ENCODE measurements at places on chromosomes 3 and 15.

- DNase-seq, result peak; percentile 60
These were observed 161.8 kb upstream of the IQSEC1 start for GRCh38 chr3:13235079-13235478.

- DNase-seq, result peak; percentile 50
These were observed 55.8 kb upstream of the TSPAN3 start for GRCh38 chr15:77126529-77127326.

DNA sequence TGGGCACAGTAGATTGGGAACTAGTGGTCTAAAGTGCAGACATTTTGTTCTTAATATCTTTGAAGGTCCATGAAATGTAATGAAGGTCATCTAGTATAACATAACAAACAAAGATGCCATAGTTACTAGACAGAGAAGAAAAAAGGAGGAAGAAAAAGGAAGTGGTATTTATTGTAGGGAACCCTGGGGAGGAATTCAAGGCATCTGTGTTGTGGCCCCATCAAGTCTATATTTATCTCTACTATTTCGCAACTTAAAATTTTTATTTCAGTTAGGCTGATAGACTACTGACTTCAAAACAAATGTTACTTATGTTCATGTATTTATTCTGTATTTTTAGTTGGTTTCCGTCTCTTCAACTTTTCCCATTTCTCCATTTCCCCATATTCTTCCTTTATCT lies 48.9 kb upstream of the ZDHHC23 start:
- no peak for DNase-seq

- peak; percentile 62 for DNase-seq
These were observed 28.7 kb upstream of the PLOD2 start for GRCh38 chr3:146189519-146190173.

DNA sequence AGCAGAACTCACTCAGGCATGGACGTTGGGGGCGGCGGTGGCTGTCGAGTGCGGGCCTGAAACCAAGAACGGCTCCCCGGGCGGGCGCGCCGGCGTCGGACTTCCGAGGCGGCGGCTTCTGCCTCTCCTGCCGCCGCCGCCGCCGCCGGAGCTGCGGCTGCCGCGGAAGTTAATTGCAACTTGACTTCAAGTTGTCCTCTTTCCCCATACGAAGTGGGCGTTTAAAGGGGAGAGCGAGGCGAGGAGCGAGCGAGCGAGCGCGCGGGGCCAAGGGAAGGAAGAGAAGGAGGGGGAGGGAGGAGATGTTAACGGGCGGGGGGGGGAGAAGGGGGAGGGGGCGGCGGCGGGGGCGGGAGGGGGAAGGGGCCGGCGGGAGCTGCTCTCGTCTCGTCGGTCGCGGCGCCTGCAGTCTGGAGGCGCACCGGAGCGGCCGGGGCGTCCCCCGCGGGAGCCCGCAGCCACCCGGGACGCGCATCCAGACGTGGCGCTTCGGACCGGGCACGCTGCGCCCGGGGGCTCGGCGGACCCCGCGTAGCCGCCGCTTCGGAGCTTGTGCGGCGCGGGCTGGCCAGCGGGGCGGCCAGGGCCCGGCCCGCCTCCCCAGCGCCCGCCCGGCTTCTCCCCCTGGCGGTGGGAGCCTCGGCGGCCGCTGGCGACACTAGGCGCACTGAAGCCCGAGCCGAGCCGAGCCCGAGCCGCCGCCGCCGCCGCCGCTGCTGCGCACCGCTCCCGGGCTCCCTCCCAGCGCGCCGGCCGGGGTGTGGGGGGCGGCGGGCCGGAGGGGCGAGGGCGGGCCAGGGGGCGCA lies 19.7 kb upstream of the SATB1 start:
- DNase-seq, result peak; percentile 63

DNA sequence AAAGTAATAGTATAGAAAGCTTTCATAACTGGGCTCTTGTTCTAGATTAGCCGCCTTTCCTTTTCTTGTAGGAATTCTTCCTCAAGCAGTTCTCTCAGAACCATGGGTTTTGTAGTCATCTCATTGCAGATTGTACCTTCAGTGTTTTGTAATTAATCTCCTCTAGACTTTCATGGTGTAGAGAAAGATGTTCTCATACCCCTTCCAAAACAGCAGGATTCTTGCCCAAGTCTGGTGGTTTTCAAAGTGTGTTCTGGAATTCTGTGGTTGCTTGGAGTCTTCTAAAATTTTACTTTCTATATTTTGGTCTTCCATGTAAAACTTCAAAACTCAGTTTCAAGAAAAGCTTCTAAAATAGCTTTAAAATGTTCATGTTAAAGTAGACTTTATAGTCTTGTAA lies 293.8 kb downstream of the PTPRG start:
- no peak for DNase-seq

- no peak for DNase-seq
These were observed 44.4 kb upstream of the RASA2 start for GRCh38 chr3:141442446-141442845.

DNA sequence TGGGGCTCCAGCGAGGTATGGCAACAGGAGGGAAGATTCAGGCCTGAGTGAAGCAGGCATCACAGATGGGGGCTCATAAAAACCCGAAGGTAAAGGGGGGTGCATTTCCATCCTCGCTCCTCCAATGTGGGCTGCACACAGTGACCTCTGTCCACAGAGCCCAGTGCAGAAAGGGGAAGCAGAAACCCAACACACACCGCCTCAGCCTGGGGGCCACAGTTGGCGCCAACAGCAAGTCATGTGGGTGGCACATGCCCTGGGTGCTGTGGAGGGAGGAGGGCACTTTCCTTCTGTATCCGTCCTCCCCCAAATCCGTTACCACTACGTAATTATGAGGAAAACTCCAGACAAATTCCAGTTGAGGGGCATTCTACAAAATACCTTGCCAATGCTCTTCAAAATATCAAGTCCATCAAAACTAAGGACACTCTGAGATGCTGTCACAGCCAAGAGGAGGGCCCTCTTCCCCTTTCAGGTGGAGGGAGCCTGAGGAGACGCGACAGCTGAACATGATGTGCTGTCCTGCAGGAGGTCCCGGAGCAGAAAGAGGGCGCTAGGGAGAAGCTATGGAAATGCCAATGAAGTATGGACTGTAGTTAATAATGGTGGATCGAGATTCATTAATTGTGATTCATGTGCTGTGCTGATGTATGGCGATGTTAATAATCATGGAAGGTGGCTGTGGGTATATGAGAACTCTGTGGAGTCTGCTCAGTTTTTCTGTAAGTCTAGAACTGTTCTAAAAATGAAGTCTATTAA lies 16.4 kb downstream of the APBA2 start:
- DNase-seq, result peak; percentile 62

DNA sequence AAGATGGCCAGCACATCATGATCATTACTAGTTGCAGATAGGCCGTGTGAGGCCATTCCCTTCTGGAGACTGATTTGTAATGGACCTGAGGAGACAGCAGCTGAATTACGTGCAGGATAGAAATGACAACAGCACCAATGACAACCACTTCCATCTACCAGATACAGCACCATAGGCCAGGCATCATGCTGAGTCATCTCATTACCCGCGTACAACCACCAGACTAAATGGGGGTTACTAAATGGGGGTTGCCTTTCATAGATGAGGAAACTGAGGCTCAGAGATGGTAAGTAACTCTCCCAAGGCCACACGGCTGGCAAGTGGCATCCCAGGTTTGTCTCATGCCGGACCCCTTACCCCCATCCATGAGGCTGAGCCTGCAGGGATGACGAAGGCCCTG lies 32.8 kb upstream of the FAM107A start:
- no peak for DNase-seq

GRCh38 chr3:181839039-181839915 lies 127.6 kb downstream of the SOX2 start:
- no peak for DNase-seq

GRCh38 chr3:133282236-133282635 lies 117.6 kb upstream of the BFSP2 start:
- DNase-seq, result no peak

DNA sequence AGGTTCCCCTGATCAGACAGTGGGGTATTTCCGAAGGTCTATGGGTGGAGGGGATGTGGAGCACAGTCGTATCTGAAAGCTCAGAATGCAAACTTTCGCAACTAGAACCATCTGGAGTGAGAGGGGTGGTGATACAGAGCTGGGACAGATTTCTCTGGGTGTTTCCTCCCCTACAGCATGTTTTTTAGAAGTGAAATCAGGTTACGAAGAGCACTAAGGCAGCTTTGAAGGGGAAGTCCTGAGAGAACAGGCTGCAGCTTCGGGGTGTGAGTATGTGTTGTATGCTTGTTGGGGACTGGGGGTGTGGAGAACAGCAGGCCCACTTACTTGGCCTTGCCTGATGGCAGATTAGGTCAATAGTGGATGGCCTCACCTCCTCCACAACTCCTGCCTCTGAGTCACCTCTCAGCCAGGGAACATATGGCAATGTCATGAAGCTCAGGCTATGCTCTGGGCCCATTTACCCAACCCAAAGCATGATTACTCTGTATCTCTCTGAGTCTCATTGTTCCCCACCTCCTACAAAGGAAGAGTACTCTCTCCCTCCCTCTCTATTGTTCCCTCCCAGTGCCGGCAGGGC lies 107.2 kb upstream of the RASGRP1 start:
- no peak for DNase-seq

DNA sequence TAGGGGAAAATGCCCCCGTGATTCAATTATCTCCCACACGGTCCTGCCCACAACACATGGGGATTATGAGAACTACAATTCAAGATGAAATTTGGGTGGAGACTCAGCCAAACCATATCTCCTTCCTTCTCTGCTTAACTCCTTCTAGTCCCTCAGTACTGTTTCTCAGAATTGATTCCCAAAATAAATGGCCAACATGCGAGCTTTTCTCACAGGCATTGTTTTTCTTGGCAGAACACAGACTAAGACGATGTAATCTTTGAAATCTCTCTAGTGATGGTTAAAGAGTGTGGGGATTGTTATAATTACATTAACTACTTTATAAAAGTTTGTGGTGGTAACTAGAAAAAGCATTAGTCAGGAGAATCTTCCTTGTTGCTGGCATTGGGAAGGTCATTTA lies 366.5 kb downstream of the LPP start:
- no peak for DNase-seq

DNA sequence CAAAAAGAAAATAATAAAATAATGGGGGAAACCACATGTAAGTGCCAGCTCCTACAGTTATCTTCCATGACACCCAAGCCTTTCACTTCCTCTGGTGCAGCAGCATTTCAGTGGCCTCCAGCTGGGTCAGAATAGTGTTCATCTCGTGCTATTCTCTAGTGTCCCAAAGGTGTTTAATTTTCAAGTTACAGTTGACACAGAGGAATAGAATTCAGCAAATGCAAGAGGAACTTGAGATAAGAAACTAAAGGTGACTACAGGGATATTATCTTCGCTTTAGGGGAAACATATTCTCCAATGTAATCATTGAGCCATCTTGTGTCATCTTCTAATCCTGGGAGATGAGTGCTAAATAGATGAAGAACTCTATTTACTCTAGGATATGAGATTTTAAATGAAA lies 212.8 kb downstream of the EPHA3 start:
- no peak for DNase-seq

DNA sequence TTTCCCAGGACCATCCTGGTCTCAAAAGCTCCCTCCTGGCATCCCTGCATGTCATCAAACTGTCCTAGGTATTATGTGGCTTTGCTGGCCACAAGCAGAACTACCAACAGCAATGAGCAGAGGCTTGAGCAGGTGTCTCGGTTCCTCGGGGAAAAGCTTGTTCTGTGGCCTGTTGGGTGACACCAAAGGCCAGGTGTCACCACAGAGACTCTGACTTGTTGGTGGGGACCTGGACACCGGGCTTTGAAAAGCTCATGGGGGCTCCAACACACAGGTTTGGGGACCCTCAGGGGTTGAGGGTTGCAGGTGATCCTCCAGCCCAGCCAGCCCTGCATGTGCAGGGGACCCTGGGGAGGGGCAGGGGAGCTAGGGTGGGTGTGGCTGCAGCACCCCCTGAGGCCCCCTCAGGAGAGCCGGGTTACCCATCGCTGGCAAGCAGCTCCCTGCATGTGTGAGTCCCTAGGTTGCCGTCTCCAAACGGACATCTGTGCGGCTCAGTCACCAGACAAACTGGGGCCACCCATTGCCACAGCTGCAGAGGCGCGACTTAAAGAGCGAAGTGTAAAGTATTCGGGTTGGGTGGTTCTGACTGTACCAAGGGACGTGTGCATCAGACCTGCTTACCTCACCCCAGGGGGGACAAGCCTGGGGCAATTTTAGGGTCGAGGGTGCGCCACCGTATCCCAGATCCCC lies 140.1 kb downstream of the CHSY1 start:
- DNase-seq, result no peak

DNA sequence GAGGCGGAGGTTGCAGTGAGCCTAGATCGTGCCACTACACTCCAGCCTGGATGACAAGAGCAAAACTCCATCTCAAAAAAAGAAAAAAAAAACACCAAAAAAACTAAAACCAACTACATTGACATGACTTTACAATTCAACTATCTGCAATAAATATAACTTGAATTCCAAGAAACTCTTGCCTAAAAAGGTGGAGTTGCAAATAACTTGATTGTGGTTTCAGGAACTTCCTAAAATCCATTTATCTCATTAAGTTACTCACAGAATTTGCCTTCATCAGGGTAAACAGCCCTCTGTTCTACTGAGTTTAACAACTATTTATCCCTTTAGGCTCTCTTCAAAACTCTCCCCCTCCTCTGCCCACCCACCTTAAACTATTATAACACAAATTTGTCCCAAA lies 2.7 kb upstream of the MAPK6 start:
- no peak for DNase-seq

DNA sequence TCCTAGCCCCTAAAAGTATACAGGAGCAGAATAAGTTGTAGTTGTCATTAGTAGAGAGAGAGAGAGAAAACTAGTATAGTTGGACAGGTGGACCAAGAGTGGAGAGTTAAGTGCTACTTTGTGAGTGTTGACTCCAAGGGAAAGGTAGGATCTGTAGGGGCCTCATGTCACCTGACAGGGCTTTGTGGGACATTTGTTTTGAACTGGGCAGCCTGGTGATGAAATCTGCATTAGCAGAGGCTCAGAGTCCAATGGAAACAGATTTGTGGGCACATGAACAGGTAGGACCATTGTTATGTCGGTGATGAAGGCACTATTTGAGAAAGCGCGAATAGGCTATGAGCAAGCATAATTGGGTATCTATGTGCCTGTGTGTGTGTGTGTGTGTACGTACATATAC lies 43.5 kb downstream of the SGO1 start:
- DNase-seq, result no peak

GRCh38 chr3:172315401-172316091 lies 132.7 kb downstream of the GHSR start:
- DNase-seq, result peak; percentile 25

GRCh38 chr3:119731560-119732343 lies 28.9 kb downstream of the CFAP91 start:
- DNase-seq, result no peak

DNA sequence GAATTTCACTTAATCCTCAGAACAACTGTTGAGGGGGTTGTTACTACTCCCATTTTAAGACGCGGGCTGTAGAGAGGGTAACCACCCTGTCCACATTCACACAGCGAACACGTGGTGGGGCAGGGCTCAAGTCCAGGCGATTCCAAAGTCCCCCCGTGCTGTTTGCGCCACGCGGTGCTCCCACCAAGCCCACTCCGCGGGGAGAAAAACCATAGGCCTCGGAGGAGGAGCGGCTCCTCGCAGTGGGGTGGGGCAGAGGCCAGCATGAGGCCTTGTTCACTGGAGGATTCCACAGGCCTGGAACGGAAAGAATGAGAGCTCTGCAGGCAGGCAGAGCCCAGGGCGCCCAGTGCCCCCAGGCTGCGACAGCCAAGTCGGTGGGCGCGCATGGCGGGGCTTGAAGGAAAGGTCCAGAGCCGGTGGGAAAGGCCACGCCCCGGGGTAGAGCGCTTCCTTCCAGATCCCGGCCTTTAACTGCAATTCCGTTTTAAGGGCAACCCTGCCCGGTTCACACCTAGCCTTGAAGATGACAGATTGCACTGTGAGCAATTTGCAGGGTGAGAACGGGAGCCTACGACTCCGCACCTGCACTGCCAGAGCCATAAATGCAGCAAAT lies 161.8 kb upstream of the TBL1XR1 start:
- DNase-seq, result peak; percentile 38

Data from hematopoietic multipotent progenitor cell treated with erythropoietin and hydrocortisone succinate and interleukin-3 and kit ligand, for 8 days (in vitro differentiated cells).